ENCODE measurements at places on chromosomes 6 and 20.

GRCh38 chr6:44151348-44152108 lies 7.1 kb upstream of the CAPN11 start:
- no peak for DNase-seq

- no peak for DNase-seq
These were observed 288.5 kb upstream of the CNR1 start for GRCh38 chr6:88454658-88455057.

GRCh38 chr6:89986650-89987074 lies 92.4 kb downstream of the GJA10 start:
- DNase-seq = no peak

DNA sequence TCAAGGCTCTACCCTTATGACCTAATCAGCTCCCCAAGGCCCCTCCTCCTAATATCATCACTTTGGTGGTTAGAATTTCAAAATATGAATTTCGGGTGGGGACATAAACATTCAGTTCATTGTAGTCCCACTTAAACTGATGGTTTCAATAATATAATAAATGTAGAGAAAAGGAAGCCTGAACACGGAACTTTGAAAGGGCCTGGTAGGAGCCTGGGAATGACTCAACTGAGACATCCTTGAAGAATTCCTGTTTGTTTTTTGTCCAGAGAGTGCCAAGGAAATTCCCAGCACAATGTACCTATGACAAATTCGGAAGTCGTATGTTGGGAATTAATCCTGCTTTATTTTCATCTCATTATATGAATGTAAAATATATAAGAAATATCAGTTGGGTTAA lies 457.9 kb downstream of the PLCB1 start:
- DNase-seq = no peak

- DNase-seq = no peak
These were observed 198.4 kb downstream of the SYNDIG1 start for GRCh38 chr20:24667689-24668383.

- no peak for DNase-seq
These were observed 118.8 kb downstream of the TINAG start for GRCh38 chr6:54426995-54427394.

GRCh38 chr6:48535582-48536009 lies 424.6 kb upstream of the PTCHD4 start:
- no peak for DNase-seq

- DNase-seq = no peak
These were observed 27.8 kb downstream of the YTHDF1 start for GRCh38 chr20:63188159-63188442.

DNA sequence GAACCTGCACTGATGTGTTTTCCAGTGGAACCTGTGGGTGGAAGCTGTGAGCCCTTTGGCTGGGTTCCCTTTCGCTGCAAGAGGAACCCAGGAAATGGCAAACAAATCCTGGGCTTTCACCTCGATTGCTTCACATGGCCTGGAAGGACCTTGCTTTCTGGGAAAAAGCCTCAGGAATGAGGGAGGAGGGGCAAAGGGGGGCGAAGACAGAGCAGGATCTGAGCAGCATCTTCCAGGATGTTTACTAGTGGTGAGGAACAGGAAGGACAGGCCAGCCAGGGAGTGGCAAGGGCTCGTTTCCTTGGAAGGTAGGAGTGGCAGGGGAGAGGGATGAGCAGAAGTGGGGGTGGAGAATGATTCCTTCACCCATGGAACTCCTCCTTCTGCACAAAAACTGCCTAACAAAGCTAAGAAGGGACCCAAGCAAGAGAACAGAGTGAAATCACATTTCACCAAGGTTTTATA lies 5.9 kb downstream of the SLC2A10 start:
- DNase-seq = no peak

DNA sequence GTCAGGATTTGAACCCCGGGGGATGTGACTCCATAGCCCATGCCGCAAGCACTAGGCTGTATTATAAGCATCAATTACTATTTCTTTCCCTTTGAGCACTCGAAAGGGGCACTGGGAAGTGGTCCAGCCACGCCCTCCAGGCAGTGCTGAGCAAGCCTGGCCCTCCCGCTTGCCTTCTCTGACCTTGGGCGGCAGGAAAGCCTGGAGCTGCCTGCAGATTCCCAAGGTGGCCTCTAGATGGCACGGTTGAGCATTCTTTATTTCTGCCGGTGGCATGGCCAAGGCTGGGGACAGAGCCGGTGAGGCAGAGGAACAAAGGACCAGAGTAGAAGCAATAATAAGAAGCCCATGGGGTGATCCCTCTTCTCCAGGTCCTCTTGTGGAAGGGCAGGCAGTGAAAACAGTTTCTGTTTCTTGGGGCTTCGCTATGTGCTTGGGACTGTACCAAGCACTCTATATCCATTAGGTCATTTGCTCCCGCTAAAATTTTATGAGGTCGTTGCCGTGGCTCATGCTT lies 32.0 kb downstream of the ARHGAP40 start:
- DNase-seq = no peak

GRCh38 chr6:155424181-155424580 lies 31.5 kb downstream of the NOX3 start:
- DNase-seq = no peak

GRCh38 chr6:45845567-45845966 lies 170.1 kb downstream of the CLIC5 start:
- no peak for DNase-seq

DNA sequence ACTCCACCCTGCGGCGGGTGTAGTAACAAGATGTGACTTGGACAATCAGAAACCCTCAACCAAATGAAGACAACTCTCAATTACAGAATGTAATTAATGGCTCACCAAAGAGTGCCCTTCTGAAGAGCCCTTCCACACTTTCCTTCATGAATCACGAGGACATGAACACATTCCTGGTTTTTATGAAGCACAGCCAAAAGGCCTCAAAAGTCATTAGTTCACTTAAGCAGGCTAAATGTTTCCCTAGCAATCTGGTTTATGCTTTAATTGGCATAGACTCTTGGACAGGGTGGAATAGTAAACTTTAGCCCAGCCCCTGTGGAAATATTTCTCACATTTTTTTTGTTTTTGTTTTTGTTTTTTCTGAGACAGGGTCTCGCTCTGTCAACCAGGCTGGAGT lies 20.5 kb downstream of the CPNE5 start:
- DNase-seq = no peak

DNA sequence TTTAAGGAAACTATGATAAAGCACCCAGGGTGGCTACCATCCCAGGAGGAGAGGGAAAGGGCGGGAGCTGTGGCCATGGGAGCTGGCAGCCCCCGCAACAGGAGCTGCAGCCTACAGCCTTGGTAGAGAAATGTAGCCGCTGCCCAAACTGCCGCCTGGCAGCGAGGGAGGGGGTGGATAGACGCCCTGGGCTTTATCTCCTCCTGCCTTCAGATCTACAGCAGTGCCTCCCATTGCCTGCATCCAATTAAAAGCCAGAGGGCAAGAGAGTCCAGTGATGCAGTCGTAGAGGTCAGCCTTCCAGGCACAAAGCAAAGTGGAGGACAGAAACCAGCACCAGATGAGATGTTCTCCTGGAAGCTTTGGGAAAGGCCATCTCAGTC lies 35.0 kb upstream of the ZFAND3 start:
- DNase-seq = no peak

GRCh38 chr6:2737885-2738284 lies 12.8 kb downstream of the MYLK4 start:
- DNase-seq = no peak

- no peak for DNase-seq
These were observed 180.6 kb downstream of the EYA2 start for GRCh38 chr20:47075263-47075662.

GRCh38 chr20:19419396-19419795 lies 207.0 kb downstream of the SLC24A3 start:
- DNase-seq = no peak

DNA sequence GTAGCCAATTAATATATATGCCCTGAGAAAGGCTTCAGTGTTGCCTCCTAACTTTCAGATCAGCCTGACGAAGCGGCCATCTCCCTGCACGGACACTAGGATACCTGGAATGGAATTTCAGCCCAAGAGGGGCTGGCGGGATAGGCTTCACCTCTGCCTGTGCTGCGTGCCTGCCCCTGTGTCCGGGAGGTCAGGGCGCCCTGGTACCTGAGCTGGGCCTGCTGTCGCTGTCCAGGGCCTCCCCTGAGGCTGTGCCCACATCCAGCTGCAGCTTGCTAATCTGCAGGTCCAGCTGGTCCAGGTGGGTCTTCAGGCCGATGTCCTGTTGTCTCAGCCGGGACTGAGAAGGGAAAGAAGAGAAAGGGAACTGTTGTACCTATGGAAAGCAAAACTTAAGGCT lies 8.6 kb downstream of the DACT2 start:
- no peak for DNase-seq

GRCh38 chr20:16241911-16242310 lies 331.3 kb downstream of the KIF16B start:
- DNase-seq = no peak

DNA sequence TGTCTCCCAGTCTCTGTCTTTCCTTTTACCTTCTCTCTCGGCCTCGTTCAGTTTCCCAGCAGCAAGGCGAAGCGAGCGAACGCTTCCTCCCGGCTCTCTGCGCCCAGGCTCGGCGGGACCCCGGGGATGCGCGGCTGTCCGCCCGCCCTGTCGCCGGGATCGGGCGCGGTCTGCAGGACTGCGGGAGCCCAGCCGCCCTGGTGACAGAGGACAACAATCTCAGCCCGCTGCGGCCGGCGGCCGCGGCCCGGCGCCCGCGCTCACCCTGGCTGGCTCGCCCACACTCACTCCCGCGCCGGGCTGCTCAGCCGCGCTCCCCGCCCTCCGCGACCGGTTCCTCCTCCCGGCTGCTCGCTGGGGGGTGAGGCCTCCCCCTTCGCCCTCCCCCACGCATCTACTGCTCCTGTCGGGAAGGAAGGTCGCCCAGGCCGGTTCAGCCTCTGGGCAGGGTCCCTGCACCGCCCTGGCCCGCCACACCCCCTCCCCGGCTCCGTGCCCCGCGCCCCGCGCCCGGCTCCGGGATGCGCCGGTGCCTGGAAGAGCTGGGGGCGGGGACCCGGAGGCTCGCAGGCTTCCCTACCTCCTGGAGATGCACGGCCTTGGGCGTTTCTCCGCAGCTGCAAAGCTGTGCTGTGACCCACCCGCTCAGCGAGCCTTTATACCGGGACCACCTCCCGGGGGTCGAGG lies 410 bp downstream of the SYNE1 start:
- no peak for DNase-seq

- no peak for DNase-seq
These were observed 70.5 kb upstream of the SLCO4A1 start for GRCh38 chr20:62571669-62572344.

- no peak for DNase-seq
These were observed 496 bp downstream of the GRM4 start for GRCh38 chr6:34145161-34146020.

DNA sequence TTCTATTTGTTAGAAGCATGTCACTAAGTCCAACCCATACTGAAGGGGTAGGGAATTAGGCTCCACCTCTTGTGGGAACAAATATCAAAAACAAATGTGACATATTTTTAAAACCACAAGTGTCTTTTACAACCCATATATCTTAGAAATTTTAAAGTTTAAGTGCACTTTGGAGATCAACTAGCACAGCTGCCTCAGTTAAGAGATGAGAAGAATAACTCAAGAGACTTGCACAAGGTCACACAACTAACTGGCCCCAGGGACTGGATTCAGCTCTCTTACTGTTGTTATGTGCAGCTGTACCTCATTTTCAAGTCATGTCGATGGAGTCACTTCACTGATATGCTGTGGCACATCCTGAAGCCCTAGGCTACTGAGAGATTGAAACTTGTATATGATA lies 102.9 kb upstream of the BMP2 start:
- no peak for DNase-seq

DNA sequence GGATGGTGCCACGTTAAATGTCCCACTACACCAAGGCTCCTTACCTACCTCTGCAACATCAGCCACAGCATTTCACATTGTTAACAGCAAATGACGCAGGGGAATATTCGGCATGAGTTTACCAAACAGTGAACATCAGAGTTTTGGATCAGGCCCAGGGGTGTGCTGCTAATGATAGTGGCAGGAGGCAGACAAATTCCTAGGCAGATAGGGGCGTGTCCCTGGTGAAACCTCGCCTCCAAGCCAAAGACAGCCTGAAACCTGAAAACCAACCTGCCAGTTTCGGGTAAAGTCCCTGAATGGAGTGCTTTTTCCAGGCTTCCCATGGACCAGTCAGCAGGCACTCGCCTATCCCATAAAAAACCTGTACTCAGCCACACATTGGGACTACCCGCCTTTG lies 133.6 kb downstream of the SH3BGRL2 start:
- DNase-seq = no peak

- DNase-seq = no peak
These were observed 63.2 kb downstream of the PKIB start for GRCh38 chr6:122673343-122673961.

DNA sequence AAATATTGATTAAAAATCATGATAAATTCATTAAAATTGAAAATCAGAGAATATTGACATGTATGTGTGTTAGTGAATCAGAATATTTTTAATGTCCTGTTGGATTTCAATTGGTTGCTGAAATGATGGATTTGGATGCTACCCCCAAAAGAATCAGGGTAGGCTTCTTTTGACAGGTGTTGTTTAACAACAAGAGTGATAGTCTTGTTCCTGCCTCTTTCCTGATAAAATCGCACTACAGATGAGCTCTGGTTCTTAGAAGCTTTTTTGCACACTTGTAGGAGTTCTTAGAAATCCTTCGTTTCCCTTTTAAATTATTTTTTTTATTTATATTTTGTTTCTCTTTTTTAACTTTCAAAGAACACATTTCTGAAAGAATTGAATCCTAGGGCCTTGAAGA lies 259.5 kb downstream of the FARS2 start:
- no peak for DNase-seq

GRCh38 chr6:15132854-15133670 lies 112.8 kb upstream of the JARID2 start:
- DNase-seq = no peak

GRCh38 chr20:64055396-64055892 lies 6.0 kb upstream of the SOX18 start:
- DNase-seq = no peak

DNA sequence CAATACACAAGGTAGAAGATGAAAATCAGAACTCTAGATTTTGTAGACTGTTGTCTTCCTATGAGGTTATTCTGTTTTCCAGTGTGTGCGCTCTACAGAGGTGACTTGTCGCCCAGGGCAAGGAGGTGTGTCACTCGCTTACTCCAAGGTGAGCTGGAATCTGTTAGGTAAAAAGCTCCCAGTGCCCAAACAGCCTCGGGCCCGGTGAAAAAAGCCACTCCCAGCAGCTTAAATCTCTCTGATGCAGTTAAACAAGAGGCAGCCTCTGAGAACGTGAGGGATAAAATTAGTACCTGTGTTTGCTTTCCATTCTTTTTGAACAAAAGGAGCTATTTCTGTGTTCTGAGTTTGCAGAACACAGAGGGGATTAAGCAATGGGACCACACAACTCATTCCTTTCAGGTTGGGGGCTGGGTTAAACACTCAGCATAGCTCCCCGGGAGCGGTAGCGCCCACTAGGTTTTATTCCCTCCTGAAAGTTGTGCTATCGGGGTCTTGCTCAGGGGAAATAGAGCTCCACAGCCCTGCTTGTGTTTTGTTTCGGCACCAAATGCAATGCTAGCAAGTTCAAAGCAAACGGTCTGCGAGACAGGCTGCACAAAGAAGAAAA lies 181.2 kb downstream of the FOXA2 start:
- DNase-seq = no peak
